ENCODE measurements at places on chromosomes 13 and 19.
A peak's percentile ranks its signal among the peaks of the same experiment; 100 is the strongest.

- no peaks in the 10 kb centered on the region for H3K27me3 ChIP-seq
- no peak overlapping the region for H3K4me3 ChIP-seq
These were observed 45.4 kb downstream of the CCL25 start for GRCh38 chr19:8097681-8098567.

DNA sequence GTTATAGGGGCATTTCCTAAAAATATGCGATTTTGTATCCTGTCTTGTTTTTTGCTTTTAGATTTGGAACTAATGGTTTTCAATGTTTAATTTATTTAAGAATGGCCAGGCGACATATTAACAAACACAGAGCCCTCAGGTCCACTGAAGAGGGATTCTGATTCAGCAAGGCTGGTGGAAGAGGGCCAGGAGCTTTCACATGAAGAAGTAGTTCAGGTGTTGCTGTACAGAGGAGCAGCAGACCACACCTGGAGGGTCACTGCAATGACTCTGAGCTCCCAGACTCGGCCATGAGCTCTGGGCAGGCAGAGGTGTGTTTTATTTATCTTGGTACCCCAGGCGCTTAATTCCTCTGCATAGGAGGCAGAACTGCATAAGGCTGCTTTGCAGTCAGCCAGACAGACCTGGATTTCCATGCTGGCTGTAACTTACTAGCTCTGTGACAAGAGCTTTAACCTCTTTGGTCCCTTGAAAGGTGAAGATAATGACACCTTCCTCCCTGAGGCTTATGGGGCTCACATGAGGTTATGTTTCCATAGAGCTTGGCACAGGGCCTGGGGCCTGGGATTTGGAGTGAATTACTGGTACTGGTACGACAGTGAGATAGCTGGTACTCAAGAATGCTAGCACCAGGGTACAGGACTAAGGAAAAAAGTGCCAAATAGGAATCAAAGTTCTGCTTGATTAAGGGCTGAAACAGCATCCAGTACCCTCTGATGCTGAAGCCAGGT is 184.7 kb downstream of the OXGR1 start:
- H3K27ac ChIP-seq: no peak overlapping the region
- H3K4me3 ChIP-seq: no peak overlapping the region
- DNase-seq: no peak
- no peaks in the 10 kb centered on the region for H3K4me1 ChIP-seq
- no peaks in the 10 kb centered on the region for H3K27me3 ChIP-seq
- H3K36me3 ChIP-seq: no peaks in the 10 kb centered on the region

- H3K27me3 ChIP-seq: no peaks in the 10 kb centered on the region
- no peaks in the 10 kb centered on the region for H3K36me3 ChIP-seq
- peak overlapping the region; percentile 29 for H3K4me3 ChIP-seq
- peak overlapping the region; percentile 58 for H3K27ac ChIP-seq
- DNase-seq: peak; percentile 86
These were observed 10.7 kb downstream of the MARCHF2 start for GRCh38 chr19:8423817-8424223.

- no peak overlapping the region for H3K4me3 ChIP-seq
- DNase-seq: peak; percentile 72
- H3K4me1 ChIP-seq: no peaks in the 10 kb centered on the region
- no peak overlapping the region for H3K27ac ChIP-seq
These were observed 9.8 kb upstream of the GNA15 start for GRCh38 chr19:3125900-3126524.

DNA sequence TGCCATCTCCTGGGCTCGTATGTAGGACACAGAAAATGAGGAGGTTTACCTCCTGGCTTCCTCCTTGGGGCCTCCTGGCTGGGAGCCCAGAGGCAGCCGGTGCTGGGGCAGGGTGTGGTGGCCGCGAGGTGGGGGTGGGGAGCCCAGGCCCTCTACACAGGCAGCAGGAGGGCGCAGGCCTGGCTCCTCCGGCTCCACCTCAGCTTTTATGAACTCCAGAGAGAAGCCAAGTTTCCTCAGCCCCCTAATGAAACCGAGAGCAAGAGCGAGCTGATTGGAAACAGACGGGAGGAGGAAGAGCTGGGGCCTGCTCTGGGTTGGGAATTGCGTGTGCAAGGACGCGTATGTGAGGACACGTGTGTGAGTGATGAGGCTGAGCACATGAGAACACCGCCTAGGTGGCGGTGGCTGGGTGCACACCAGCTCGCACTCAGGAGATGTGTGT is 23.1 kb downstream of the LYL1 start:
- H3K27me3 ChIP-seq: no peaks in the 10 kb centered on the region
- no peak overlapping the region for H3K27ac ChIP-seq
- no peak overlapping the region for H3K4me3 ChIP-seq
- peaks cover 15% of the 10 kb centered on the region for H3K36me3 ChIP-seq
- DNase-seq: peak; percentile 57

DNA sequence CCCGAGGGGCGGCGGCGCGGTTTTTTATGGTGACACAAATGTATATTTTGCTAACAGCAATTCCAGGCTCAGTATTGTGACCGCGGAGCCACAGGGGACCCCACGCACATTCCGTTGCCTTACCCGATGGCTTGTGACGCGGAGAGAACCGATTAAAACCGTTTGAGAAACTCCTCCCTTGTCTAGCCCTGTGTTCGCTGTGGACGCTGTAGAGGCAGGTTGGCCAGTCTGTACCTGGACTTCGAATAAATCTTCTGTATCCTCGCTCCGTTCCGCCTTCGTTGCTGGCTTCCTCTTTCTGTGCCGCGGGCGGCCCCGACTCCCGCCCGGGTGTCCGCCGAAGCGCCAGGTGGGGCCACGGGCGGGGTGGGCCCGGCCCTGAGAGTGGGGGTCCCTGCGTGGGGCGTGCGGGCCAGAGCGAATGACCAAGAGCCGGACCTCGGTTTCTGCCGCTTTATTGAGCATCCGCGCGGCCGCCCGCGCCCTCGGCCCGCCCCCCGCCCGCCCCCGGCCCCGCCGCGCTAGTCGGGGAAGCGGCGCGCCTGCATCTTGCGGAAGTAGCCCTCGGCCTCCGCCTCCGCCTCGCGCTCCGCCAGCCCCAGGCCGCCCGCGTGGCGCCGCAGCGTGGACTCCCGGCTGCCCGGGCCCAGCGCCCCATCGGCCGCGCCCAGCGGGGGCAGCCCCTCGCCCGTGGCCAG is 9.6 kb downstream of the PLPPR3 start:
- no peak overlapping the region for H3K27ac ChIP-seq
- H3K36me3 ChIP-seq: peaks cover 60% of the 10 kb centered on the region

DNA sequence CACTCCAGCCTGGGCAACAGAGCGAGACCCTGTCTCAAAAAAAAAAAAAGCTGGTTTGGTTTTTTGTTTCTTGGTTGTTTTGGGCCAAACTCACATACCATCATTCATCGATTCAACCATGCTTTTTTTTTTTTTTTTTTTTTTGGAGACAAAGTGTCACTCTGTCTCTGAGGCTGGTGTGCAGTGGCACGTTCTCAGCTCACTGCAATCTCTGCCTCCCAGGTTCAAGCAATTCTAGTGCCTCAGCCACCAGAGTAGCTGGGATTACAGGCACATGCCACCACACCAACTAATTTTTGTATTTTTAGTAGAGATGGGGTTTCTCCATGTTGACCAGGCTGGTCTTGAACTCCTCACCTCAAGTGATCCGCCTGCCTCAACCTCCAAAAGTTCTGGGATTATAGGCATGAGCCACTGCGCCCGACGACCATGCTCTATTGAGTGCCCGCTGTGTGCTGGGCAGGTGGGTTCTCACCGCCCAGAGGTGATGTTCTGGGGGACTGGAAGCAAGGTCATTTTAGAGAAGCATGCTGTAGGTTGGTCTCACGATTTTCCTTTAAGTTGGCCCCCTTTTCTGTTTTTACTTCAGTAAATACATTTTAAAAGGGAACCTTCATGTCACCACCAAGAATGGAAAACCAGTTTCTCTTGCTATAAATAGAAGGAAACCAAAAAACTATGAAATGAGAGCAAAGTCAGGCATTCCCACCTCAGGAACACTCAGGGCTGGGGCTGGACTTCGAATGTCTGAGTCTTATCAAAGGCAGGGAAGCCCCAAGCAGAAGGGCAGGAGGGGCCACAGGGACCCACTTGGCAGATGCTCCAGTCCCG is 8.3 kb upstream of the JUND start:
- H3K36me3 ChIP-seq: no peaks in the 10 kb centered on the region
- no peak overlapping the region for H3K4me3 ChIP-seq
- no peaks in the 10 kb centered on the region for H3K27me3 ChIP-seq
- no peak for DNase-seq
- no peak overlapping the region for H3K27ac ChIP-seq
- peaks cover 44% of the 10 kb centered on the region for H3K4me1 ChIP-seq

Measured in SJCRH30 (cell line).